ENCODE measurements at places on chromosomes 3 and 15.

- DNase-seq, result no peak
These were observed 141.7 kb downstream of the FBLN2 start for GRCh38 chr3:13690636-13691035.

DNA sequence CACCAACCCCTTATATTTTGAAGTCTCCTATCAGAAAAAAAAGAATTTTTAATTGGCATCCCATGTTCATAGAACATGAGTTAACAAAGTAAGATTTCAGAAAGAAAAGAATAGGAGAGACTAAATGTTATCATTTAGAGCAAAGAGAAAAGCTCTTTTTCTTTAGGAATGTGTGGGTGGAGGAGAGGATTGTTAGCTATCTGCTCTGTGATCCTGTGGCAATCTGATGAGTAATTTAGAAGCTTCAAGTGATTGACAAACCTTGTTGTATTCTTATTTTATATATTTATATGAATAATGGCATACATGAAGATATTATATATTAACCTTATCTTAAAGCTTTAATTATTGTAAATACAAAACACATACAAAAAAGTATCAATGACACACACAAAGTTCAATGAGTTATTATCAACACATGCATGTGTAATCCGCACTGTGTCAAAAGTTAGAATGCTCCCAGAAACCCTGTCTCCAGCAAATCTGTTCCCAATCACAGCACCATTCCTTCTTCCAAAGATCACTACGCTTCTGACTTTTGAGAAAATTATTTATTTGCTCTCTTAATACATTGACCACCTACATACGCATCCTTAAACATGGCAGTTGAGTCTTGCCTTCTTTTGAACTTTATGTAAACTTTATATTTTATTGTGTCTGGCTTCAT lies 907.4 kb downstream of the MCTP2 start:
- DNase-seq, result no peak

DNA sequence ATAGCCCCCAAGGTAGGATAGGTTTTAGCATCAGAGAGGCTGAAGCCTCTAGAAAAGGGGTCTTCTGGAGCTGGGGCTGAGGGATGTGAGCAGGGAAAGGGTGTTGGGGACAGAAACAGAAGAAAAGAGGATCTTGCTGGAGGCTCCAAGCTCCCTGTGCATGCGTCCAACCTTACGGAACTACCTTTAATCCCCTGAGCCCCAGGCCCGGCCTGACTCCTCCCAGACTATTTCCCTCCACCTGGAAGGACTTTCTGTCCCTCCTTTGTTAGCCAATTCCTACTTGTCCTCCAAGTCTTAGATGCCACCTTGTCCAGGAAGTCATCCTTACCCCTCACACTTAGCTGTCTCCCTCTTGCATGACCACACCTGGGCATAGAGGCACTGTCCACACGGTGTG lies 50.0 kb upstream of the VPS8 start:
- no peak for DNase-seq

DNA sequence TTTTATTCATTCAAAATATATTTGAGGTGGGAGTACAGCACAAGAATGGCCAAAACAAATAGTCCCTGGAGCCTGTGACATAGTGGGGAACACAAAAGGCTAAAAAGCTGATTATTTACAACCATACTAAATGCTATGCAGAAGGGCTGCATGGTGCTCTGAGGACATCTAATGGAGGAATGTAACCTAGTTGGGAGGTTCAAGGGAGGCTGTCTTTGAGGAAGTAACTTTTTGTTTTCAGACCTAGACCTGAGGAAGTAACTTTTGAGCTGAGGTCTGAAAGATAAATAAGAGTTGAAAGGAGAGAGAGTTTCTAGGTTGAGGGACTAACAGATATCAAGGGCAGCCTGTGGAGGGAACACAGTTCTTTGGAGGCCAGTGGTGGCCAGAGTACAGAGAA lies 34.8 kb upstream of the RASA2 start:
- peak; percentile 62 for DNase-seq

- DNase-seq, result no peak
These were observed 34.5 kb downstream of the PRICKLE2 start for GRCh38 chr3:64190517-64191515.

DNA sequence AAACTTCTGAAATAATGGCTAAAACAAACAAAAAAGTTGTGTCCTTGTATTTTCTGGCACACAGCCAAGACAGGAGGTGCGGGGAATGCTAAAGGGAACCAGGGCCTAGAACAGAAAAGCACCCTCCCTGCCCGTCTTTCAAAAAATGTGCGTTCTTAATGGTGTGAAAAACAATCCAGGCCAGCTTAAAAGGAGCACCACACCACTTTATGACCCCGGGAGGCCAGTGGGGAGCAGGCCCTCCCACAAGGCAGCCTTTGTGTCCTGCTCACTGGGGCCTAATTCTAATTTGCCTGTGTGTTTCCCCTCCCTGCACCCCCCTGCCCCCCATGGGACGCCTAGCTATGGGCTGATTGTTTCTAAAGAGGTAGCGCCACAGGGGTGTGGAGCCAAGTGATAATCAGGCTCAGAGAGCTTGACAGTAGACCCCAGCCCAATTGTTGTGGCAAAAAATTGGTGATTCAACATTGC lies 181.4 kb downstream of the GREM1 start:
- DNase-seq, result no peak

- DNase-seq, result no peak
These were observed 50.9 kb upstream of the PRICKLE2 start for GRCh38 chr3:64276131-64276530.

DNA sequence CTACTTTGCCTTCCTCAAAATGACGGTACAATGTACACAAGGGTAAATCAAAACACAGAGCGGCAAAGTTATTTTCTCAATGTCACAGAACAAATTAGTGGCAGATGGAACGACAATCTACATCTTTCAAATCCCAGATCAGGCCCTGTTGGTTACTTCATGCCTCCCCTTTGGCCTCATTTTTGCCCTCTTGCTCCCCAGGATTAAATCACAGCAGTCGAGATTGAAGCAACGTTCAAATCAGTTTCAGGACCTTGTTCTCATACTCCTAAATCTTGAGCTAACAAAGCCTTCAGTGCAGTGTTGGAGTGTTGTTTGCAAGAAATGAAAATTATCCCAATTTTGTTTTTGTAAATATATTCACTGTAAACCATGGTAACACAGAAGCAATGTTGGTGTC lies 91.4 kb downstream of the FBN1 start:
- no peak for DNase-seq
